Stimulated activated CD4-positive, alpha-beta T cell treated with anti-CD3 and anti-CD28 coated beads, Interleukin-15, amount 100 ng/mL, for 1 hour (primary cell): ENCODE measurements at places on chromosomes 16 and 17.

- no peak for DNase-seq
Observed at GRCh38 chr17:55490376-55490775, 20.9 kb downstream of the SMIM36 start.

- peak; percentile 44 for DNase-seq
Observed at GRCh38 chr16:578870-579405, 9.2 kb downstream of the PIGQ start.

- DNase-seq: no peak
Observed at GRCh38 chr17:14672830-14673229, 371.9 kb downstream of the HS3ST3B1 start.

DNA sequence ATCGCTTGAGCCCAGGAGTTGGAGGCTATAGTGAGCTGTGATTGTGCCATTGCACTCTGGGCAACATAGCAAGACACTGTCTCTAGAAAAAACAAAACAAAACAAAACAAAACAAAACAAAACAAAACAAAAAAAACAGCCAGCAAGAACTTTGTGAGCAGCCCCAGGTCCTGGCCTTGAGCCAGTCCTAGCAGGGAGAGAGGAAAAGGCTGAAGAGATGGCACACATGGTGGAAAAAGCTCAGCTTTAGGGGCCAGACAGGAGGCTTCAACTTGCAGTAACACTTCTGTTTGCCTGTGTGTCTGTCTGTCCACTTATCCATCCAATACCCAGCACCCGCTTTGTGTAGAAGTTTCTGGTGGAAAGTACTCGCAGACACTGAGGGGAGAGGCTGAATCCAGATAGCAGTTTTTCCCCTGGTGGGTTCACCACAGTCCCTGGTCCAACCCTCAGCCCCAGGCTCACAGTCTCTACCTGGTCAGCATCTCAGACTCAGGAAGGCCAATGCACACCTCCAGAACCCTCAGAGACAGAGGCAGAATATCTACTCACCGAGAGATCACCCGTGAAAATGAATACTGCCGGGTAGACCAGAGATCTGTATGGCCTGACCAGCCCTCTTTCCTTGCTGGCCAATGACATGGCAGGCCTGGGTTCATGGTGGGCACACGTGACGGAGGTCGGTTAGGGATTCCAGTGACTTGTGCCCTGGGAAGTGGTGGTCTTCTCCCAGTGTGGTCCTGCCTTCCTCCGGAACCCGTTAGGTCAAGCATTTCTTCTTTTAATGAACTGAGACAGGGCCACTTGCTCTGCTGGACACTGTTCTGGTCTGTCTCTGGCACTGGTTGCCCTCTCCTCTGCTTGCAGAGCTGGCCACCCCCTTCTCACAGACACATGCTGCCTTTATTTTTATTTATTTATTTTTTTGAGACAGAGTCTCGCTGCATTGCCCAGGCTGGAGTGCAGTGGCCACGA lies 79.5 kb upstream of the DNAJA2 start:
- DNase-seq: no peak

DNA sequence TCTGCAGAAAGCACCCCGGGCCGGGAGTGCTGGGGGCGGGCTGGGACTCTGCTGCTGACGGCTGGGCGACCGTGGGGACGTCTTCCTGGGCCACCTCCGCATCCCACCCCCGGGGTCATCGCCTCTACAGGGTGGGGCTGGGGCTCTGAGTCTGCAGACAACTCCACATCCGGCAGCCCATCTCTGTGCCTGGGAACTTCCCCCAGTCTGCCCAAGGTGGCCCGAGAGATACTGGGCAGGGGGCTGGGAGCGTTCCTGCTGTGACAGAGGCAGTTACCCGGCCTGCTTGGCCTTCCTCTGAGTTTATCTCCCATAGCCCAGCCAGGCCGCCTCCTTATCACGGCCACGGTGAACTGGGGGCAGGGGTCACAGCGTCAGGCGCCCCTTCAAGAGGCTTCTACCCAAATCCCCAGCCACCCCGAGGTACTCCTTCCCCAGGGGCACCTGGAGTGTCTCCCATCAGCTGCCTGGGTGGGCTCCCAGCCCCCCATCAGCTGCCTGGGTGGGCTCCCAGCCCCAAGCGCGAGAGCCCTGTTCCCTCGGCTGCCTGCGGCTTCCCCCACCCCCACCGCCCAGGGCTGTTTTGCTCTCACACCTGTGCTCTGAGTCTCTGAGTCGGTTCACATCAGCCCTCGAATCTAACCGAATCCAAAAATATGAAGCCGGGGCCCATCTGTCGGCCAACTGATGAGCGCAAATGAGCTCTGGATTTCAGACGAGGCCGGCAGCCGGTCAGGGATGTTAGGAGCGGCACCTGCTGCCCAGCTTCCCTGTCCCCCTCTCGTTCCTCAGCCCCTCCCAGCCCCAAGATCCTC lies 15.6 kb upstream of the CBFA2T3 start:
- no peak for DNase-seq

DNA sequence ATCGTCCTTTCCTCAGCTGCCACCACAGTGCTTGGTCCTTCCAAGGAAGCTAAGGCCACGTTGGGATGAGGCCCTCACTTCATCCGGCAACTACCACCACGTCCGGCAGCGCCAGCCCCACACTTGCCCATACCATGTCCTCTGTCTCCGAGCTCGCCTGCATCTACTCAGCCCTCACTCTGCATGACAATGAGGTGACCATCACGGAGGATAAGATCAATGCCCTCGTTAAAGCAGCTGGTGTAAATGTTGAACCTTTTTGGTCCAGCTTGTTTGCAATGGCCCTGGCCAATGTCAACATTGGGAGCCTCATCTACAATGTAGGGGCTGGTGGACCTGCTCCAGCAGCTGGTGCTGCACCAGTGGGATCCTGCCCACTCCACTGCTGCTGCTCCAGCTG lies 44.9 kb downstream of the TTC19 start:
- DNase-seq: no peak
